ENCODE measurements at places on chromosomes 1 and 21.

DNA sequence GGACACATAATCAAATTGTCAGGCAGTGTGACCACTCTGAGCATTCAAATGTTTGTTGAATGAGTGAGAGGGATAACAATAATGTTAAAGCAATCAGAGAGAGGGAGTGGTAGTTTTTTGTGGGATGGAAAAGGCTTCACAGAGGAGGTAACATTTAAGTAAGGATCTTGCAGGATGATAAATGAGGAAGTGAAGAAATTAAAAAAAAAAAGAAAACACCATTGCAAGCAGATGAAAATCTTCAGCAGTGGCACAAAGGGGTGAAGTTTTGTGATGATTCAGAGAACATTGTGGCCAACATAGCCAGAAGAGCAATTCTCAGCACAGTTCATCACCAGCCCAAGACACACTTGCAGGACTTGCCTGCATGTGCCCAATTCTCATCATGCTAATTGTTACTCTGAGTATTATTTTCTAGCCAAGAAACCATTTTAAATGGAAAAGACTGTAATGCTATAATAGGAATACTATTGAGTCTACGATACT is 35.0 kb downstream of the OVGP1 start:
- DNase-seq, result no peak

DNA sequence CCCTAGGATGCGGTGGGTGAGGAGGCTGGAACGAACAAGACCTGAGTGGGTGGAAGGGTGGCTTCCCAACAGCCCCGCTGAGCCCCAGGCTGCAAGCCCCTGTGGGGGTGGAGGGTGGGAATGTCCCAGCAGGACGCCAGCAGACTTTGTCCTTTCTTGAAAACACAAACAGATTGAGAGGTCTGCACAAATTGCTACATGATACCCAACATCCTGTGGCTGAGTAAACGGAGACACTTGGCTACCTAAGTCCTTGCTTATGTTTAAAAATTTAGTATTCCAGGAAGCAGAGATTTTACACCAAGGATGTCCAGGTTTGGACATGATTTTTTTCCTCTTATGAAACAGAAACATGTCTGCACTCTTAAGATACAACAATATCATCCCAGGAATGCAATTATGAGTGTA is 11.8 kb upstream of the F3 start:
- no peak for DNase-seq

GRCh38 chr21:29193901-29194300 is 63.5 kb downstream of the MAP3K7CL start:
- DNase-seq, result no peak

GRCh38 chr21:45867041-45867666 is 114.4 kb upstream of the COL6A1 start:
- DNase-seq, result no peak

DNA sequence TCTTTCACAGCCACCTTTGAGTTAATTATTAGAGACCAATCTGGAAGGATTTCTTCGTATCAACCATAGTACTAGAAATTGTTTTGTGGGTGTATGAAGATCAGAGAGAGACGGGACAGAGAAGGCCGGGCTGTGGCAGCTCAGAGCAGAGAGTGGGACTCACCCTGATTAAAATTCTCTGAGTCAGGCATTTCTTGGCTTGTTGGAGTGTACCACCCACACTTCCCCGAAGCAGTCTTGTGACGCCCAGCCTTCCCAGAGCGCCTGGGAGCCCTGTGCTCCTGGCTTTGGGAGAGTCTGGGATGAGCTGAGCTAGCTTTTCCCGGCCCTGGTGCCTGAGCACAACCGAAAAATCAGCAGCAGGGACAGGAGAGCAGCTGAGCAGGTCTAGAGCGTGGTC is 19.4 kb downstream of the PLEKHM2 start:
- peak; percentile 56 for DNase-seq

GRCh38 chr1:201648066-201648906 is 109.4 kb downstream of the NAV1 start:
- DNase-seq, result peak; percentile 56

DNA sequence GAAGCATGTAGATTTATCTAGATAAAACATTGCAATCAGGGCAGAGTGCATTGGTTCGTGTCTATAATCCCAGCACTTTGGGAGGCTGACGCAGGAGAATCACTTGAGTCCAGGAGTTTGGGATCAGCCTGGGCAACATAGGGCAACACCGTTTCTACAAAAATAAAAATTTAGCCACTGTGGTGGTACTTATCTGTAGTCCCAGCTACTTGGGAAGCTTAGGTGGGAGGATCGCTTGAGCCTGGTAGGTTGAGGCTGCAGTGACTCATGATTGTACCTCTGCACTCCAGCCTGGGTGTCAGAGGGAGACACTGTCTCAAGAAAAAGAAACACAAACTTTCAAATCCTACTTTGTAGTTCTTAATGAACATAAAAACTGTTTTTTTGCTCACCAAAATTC is 64.2 kb upstream of the RCC1 start:
- no peak for DNase-seq

GRCh38 chr1:119453021-119453420 is 38.1 kb downstream of the HSD3B2 start:
- DNase-seq, result no peak

- DNase-seq, result no peak
These were observed 25.6 kb downstream of the H6PD start for GRCh38 chr1:9260059-9260766.

GRCh38 chr1:219322766-219323165 is 149.1 kb downstream of the LYPLAL1 start:
- peak; percentile 26 for DNase-seq

DNA sequence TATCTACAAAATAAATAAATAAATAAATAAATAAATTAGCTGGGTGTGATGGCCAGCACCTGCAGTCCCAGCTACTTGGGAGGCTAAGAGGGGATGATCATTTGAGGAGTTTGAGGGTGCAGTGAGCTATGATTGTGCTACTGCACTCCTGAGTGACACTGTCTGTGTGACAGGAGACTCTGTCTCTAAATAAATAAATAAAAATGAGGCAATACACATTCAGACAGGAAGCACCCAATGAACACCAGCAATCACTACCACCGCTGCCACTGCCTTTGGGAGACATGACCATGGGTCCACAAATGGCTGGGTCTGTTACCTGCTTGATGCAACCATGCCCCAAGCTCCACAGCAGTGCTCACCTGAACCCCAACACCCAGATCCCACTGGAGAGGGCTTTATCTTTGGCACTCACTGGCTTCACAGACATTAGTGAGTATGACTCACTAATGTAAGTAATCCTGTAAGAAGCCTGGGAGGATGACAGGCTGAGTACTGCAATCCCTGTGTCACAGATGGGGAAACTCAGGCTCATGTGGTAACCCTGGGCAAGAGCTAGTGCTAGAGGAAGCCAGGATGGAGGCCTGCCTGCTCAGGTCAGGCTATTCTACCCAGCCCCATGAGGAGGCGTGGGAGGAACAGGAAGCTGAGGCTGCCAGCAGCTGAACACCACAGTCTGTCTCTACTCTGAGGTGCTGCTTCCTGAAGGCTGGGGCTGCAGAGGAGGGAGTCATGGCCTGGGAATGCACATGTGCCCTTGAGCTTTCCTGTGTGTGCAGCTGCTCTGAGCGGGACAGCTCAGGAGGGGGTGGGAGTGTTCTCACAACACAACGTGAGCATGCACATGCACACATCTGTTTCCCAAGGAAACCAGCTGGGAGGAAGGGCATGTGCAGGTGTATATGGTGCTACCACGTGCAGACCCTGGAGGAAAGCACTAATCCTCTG is 43.0 kb downstream of the SLC9A1 start:
- peak; percentile 99 for DNase-seq

- no peak for DNase-seq
These were observed 32.6 kb downstream of the PRDM15 start for GRCh38 chr21:41846536-41846935.

DNA sequence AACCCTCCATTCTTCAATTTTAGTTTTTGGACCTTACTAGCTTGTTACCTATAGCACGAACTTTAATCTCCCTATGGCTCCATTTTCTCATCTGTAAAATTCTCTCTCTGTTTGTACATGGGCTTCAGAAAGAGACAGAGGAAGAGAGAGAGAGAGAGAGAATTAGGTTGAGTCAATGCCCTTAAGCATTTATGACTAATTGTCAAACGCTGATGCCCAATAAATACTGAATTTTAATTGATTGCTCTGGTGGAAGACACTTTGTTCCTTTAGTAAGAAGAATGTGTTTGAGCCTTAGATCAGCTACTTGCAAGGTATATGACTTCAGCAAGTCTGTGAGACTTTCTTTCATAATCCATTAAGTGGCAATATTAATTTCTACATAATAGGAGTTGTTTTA is 743.1 kb upstream of the ADGRL4 start:
- no peak for DNase-seq

DNA sequence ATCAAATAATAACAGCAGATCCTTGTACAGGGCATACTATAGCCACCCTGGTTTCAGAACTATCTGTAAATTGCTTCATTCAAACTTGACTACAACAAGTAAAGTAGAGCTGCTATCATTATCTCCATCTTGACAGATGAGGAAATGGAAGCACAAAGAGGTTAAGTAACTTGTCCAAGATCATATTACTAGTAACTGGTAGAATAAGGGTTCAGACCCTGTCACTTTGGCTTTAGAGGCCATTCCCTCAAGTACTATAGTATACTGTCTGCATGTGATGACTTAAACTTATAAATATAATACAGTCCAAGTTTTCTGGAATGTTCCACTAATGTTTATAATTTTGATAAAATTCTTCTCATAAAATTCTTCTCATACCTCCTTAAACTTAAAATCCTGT is 24.8 kb downstream of the PGM1 start:
- DNase-seq, result no peak

Data from endothelial cell of umbilical vein (primary cell).